AG20443 (cell line): ENCODE measurements at places on chromosomes 16 and 17.

DNA sequence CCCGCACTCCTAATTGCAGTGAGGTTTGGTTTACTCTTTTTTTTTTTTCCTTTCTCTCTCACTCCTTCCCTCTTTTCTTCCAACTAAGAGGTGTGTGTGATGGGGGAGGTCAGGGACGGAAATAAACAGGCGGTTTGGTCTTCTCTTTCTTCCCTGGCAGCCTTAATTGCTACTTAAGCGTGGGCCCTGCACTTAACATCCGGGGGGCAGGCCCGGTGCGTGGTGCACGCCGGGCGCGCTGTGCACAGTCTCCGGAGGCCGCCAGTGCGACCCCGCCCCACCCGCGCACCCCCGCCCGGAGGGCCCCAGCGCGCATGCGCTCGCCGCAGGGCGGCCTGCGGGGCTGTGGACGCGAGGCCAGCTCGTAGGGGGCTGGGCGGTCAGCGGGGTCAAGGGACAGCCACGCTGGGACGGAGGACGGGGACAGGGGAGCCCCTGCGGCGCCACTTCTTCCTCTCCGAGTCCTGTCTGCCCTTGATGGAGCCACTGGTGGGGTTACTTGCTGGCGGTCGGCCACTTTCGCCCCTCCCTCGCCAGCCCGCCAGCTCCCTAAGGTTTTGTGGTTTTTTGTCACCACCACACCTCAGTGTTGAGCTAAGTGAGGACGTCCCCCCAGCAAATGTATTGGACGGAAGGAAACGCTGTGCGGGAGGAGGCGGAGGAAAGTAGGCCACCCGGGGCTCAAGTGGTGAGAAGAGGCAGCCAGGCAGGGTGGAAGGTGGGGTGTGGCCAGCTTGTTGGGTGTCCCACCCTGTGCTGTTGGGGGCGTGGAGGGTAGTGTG is 120.9 kb downstream of the MRM1 start:
- peak; percentile 65 for DNase-seq

- DNase-seq, result peak; percentile 90
Measured at GRCh38 chr17:81514739-81515529, 2.3 kb upstream of the ACTG1 start.

GRCh38 chr17:27457731-27458523 is 1.7 kb downstream of the KSR1 start:
- peak; percentile 43 for DNase-seq

DNA sequence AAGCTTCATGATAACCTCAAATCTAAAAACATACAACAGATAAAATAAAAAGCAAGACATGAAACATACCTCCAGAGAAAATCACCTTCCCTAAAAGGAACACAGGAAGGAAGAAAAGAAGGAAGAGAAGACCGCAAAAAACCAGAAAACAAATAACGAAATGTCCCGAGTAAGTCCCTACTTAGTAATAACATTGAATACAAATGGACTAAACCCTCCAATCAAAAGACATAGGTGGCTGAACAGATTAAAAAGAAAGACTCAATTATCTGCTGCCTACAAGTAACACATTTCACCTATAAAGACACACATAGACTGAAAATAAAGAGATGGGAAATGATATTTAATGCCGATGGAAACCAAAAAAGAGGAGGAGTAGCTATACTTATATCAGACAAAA is 6.2 kb downstream of the FBXO39 start:
- DNase-seq, result no peak

GRCh38 chr16:68073902-68074760 is 11.0 kb upstream of the NFATC3 start:
- no peak for DNase-seq

DNA sequence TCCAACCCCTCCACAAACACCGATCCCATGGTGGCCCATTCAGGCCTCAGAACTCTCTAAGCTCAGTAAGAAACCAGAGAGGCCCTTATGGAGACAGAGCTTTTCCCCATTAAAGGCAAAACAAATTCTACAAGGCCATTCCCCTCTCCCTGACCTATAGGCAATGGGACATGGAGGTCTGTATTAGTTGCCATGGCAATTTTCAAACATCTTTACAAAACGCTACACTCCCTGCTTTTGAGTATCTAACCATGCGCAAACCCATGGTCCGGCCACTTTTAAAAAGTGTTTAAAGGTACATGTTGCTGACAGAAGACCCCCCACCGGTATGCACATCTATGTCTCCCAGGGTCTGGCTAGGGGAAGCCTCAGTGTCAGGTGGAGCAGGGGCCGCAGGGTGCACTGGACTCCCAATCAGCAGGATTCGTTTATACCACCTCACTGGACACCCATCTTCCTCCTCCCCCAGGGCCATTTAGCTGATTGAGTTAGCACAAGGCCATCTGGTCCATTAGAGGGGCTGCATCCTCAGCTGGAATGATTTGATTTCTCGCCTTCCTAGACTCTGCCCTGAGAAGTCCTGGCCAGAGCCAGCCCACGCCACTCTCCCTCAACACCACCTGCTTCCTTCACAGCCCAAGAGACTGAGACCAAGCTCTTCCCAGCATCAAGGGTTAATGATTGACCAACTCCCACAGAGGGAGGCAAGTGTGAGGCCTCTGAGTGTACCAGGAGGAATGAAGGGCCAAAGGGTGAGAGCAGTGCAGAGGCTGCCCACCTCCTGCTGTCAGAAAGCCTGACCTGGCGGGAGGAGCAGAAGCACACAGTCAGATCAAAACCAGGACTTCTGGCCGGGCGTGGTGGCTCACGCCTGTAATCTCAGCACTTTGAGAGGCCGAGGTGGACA is 10.9 kb downstream of the ACLY start:
- DNase-seq, result no peak
